ENCODE measurements at places on chromosomes 12 and 14. TPM values are rescaled to one million over a fixed set of nuclear protein-coding genes. Genes with fewer than 3 reads are reported as not detected.

- no peak overlapping the region for H3K27ac ChIP-seq
- DNase-seq: no peak
- H3K4me1 ChIP-seq: no peaks in the 10 kb centered on the region
These were observed 30.4 kb downstream of the CCDC92 start for GRCh38 chr12:123942238-123942653.

DNA sequence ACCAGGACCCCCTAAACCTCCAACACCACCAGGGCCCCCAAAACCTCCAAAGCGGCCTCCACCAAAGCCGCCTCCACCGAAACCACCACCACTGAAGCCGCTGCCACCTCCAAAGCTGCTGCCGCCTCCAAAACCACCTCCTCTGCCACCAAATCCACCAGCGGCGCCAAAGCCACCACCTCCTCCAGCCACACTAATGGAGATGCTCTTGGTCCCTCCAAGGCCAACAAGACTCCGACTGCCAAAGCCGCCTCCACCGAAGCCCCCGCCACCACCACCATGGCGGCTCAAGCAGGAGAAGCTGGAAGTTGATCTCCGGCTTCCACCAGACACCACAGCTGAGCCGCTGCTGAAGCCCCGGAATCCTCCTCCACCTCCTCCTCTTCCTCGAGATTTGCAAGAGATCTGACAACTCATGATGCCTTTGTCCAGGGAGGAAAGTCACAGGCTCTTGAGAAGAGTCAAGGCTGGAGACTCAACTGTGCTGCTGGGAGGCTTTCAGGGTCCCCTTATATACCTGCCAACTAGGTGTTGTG is at the start of gene KRT2:
KRT2 (minus strand) TSS at position 486 of the 536 bp plus-strand sequence; CDS start at position 417, 69 bp downstream.
- H3K27ac ChIP-seq: no peak within 1 kb of the TSS
- H3K4me3 ChIP-seq: no peak within 1 kb of the TSS
- no peaks in the 10 kb centered on the region for H3K4me1 ChIP-seq
- H3K27me3 ChIP-seq: no peaks in the 10 kb centered on the region

- H3K36me3 ChIP-seq: no peaks in the 10 kb centered on the region
- no peak overlapping the region for H3K27ac ChIP-seq
- H3K27me3 ChIP-seq: no peaks in the 10 kb centered on the region
- H3K4me3 ChIP-seq: no peak overlapping the region
These were observed 1.6 kb downstream of the FRS2 start for GRCh38 chr12:69471667-69472385.

The FAM186B gene
- total RNA-seq: 0.84 TPM

The KLHL33 gene
- total RNA-seq: 1.2 TPM

The WNT1 gene
- not detected for total RNA-seq

Data from ovary (tissue), 10 donors.